ENCODE measurements at places on chromosomes 11 and 22.

DNA sequence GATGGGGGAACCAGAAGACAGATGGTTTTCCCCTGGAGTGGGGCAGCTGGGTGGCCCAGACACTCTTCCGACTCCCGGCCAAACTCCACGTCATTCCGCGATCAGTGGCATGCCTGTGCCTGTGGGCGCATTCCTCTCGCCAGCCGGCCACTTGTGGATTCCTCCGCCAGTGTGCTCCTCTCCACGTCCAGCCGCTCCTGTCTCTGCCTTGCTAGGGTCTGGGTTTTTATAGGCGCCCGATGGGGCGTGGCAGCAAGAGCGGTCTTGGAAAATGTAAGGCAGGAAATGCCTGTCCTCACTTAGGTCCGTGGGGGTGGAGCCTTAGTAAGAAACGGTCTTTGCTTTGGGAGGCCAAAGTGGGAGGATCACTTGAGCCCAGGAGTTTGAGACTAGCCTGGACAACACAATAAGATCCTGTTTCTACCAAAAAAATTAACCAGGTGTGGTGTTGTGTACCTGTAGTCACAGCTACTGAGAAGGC is 81.6 kb upstream of the SEPTIN5 start:
- DNase-seq, result no peak

DNA sequence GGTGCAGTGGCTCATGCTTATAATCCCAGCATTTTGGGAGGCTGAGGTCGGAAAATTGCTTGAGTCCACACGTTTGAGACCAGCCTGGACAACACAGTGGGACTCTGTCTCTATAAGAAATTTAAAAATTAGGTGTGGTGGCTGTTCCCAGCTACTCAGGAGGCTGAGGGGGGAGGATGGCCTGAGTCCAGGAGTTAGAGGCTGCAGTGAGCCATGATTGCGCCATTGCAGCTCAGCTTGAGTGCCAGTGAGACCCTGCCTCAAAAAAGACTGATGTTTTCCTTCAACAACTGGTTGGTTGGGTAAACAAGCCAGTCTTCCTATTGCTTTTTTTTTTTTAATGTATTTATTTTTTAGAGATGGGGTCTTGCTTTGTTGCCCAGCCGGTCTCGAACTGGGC is 9.2 kb downstream of the XBP1 start:
- no peak for DNase-seq

DNA sequence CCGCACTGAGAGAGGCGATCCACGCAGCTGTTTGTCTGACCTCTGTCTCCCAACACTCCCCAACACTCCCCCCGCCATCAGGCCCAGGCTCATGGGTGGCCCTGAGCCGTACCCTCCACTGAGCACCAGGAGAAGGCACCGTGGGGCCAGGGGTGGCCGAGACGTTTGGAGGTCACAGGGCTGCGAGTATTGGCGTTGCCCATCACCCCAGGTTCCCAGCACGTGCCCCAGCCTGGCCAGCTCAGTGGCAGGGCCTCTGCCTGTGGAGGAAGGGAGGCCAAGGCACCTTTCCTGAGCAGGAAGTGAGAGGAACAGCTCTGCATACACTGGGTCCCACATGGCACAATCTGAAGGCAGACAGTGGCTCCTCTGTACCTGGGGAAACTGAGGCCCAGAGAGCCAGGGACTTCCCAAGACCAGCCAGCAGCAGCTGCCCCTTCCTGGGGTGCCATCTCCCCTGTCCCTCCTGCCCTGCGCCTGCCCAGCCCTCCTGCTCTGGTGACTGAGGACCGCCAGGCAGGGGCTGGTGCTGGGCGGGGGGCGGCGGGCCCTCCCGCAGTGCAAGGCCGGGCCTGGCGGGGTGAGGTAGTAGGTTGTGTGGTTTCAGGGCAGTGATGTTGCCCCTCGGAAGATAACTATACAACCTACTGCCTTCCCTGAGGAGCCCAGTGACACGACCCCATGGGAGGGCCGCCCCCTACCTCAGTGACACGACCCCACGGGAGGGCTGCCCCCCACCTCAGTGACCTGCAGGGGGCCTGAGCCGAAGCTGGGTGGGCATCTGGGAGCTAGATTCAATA is 37.0 kb upstream of the PPARA start:
- no peak for DNase-seq

GRCh38 chr11:27754035-27755017 is 54.1 kb upstream of the BDNF start:
- DNase-seq, result no peak

DNA sequence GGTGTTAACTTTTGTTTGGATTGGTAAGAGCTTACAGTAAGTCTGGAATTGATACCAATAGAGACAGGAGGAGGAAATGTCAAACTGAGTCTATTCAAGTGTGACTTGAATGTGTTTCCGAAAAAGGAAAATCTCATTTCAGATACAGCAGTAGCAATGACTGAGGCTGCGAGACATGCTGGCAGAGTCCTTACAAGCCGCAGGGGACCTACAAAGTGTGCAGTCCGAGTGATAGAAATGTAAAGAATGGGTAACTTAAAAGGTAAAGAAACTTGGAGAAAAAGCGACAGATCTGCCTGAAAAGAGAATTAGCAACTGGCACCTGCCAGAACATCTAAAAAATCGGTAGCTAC is 444 bp downstream of the CWF19L2 start:
- no peak for DNase-seq

Data from SHP77 treated with DMSO at 0.1 percent for 48 hours (cell line).